Thoracic aorta (tissue), 2 donors: ENCODE measurements at places on chromosomes 5 and 9.

DNA sequence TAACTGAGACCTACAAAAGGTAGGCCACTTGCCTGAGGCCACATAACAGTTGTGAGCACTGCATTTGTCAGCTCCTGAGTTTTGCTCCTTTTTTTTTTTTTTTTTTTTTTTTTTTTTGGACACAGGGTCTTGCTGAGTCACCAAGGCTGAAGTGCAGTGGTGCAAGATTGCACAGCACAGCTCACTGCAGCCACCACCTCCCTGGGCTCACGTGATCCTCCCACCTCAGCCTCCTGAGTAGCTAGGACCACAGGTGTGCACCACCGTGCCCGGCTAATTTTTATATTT, 37.1 kb downstream of the LAMC3 start:
- H3K27me3 ChIP-seq, result no peaks in the 10 kb centered on the region
- no peak for DNase-seq
- H3K4me1 ChIP-seq, result no peaks in the 10 kb centered on the region
- H3K27ac ChIP-seq, result no peak overlapping the region
- no peak overlapping the region for H3K4me3 ChIP-seq
- no peaks in the 10 kb centered on the region for H3K36me3 ChIP-seq

DNA sequence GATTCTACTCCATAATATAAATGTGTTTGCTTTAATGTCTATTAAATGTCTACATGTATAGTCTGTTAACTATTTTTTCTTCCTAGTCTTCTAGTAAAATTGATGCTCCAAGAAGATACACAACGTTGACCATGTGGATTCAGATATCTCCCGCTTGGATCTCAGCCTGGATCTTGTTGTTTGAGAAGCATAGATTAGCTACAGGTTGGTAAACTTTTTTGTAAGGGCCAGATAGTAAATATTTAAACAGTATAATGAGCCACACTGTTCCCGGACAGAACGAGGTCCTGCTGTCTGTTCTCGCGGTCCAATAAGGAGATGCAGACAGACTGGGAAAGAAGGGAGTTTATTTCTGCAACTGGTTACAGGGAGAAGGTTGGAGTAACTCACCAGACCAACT, 86.2 kb upstream of the IL12B start:
- no peak overlapping the region for H3K4me3 ChIP-seq
- H3K4me1 ChIP-seq, result no peaks in the 10 kb centered on the region
- no peak overlapping the region for H3K27ac ChIP-seq
- no peaks in the 10 kb centered on the region for H3K27me3 ChIP-seq
- H3K36me3 ChIP-seq, result no peaks in the 10 kb centered on the region

- H3K4me3 ChIP-seq, result peak overlapping the region; percentile 42
- no peak overlapping the region for H3K27ac ChIP-seq
- H3K27me3 ChIP-seq, result no peaks in the 10 kb centered on the region
- DNase-seq, result no peak
Measured at GRCh38 chr9:89961616-89962341, 357.0 kb downstream of the GADD45G start.

DNA sequence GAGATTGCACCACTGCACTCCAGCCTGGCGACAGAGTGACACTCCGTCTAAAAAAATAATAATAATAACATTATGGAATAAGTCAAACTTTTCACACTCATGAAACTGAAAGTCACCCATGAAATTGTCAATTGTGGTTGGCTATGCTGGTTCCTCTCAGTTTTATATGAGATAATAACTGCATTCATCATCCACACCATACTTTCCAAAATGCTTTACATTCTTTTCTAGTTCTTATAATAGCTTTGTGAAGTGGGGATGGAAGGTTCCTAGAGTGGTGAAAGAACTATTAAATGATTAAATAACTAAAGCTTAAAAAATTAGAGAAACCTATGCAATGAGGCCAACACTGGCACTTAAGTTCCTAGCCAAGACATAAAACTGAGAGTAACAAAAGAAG, 12.6 kb upstream of the ASPN start:
- H3K27me3 ChIP-seq, result no peaks in the 10 kb centered on the region
- no peaks in the 10 kb centered on the region for H3K4me1 ChIP-seq
- H3K36me3 ChIP-seq, result no peaks in the 10 kb centered on the region
- H3K27ac ChIP-seq, result no peak overlapping the region
- DNase-seq, result no peak
- H3K4me3 ChIP-seq, result no peak overlapping the region

GRCh38 chr9:75890472-75891276, at the start of gene PCSK5:
PCSK5 (plus strand) TSS chr9:75890673; CDS start chr9:75891182, 509 bp downstream.
- DNase-seq, result peak; percentile 82
- no peaks in the 10 kb centered on the region for H3K36me3 ChIP-seq
- H3K27me3 ChIP-seq, result no peaks in the 10 kb centered on the region
- peak within 1 kb of the TSS; percentile 92 for H3K27ac ChIP-seq
- peaks cover 34% of the 10 kb centered on the region for H3K4me1 ChIP-seq
